WTC11 (cell line): ENCODE measurements at places on chromosomes 2 and 18. TPM values are rescaled to one million over a fixed set of nuclear protein-coding genes. Genes with fewer than 3 reads are reported as not detected.
A peak's percentile ranks its signal among the peaks of the same experiment; 100 is the strongest.

The MSTN gene
- total RNA-seq = not detected in 3 replicates

The LRP1B gene
- 0.14 to 0.52 TPM (median 0.44 TPM) in 3 replicates for total RNA-seq

The ZFP36L2 gene
- total RNA-seq = 50.4 to 63.4 TPM (median 61.6 TPM) in 3 replicates

The EVX2 gene
- total RNA-seq = 0.05 TPM in 1 of 3 replicates, not detected in the others

DNA sequence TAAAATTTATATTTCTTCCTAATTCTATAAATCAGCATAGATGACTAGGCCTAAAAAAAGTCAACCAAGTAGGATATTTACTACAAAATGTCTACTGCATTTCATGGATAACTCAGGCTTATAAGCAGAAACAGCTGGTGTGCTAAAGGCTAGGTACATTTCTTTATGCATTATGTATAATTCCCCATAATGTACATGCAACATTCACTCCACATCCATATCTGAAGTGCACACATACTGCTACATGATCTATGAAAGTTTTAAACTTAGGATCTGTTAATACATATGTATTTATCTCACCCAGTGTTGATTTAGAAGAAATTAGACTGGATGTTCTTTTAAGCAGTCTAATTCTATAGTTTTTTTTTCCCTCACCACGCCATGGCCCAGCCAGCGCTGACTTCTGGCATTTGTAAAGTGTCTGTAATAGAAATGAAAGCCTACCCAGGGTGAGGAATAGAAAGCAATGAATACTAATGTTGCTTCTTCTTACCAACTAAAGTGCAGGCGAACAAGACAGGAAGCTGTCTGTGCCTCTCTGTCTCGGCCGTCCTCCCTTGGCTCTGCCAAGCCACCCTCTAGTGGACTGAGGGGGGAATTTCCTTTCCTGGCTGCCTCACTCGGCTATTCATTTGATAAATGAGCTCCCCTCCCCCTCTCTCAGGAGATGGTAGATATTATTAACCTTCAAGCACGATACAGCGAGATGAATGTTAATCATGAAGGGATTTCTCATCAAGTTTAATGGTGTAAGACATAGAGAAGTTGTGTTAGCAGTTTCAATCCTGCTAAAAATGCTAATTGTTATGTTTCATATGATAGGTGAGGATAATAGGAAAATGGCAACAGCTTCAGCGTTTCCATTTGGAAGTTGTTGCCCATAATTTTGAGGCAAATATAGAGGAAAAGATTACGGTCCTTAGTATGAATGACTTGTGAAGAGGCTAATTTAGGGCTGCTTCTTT lies 384.5 kb downstream of the MTX2 start:
- DNase-seq = peak; percentile 74

- no peak for DNase-seq
These were observed 437.0 kb downstream of the PARD3B start for GRCh38 chr2:204982303-204982702.

- no peak for DNase-seq
These were observed 154.9 kb upstream of the KYNU start for GRCh38 chr2:142722569-142722968.

DNA sequence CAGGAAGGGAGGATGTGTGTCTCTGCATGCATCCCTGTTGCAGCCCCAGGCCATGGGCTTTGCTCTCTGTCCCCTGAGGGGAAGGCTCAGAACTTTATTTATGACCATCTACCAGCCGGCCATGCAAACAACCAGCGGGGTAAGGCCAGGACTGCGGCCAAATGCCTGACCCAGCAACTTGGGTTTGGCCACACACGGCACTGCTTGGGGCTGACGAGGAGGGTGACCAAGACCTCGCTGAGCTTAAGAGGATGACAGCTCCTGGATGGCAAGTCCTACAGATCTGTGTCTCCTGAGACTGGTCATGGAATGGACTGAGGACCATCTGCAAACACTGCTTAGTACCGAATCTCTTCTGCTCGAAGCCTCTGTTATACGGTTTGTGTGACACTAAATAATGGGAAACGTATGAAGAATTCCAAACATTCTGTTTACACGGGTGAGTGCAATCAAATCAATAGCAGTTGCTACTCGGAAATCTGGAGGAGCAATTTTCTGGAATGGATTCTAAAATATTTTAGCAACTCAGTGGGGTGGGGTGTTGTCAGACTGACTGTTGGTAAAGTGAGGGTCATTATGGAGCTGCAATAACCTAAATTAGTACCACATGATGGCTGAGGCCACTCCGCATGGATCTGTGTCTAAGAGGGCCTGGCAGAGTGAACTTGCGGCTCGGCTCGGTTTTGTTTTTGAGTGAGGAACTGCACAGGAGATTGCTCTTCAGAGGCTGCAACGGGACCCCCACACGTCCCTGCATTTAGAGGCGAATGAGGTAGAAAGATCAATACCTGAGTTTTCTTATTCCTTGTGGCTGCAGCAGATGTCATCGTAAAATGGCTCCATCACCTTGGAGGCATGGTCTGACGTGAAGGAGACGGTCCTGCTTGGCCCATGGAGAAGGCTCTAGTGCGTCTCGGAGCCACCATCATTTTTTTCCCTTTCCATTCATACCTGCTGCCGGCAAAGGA lies 26.6 kb downstream of the TMEM18 start:
- no peak for DNase-seq

DNA sequence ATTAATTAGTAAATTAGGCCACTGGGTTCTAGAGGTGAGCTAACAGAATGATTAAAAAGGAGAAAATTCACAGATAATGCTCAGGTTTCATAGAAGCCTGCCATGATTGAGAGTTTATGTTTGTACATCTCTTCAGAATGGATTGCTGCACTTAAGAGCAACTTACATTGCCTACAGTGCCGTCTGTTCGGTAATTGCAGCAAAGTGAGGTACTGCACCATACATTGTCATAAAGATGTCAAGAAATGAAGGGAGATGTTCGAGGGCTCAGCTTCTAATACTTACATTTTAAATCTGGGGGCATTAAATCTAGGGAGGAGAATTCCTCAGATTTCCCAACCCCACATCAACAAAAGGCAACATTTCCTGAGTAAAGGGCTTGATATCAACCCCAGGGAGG lies 976.2 kb upstream of the FANCL start:
- DNase-seq = no peak

GRCh38 chr2:223767341-223767740 lies 70.0 kb downstream of the AP1S3 start:
- DNase-seq = no peak

DNA sequence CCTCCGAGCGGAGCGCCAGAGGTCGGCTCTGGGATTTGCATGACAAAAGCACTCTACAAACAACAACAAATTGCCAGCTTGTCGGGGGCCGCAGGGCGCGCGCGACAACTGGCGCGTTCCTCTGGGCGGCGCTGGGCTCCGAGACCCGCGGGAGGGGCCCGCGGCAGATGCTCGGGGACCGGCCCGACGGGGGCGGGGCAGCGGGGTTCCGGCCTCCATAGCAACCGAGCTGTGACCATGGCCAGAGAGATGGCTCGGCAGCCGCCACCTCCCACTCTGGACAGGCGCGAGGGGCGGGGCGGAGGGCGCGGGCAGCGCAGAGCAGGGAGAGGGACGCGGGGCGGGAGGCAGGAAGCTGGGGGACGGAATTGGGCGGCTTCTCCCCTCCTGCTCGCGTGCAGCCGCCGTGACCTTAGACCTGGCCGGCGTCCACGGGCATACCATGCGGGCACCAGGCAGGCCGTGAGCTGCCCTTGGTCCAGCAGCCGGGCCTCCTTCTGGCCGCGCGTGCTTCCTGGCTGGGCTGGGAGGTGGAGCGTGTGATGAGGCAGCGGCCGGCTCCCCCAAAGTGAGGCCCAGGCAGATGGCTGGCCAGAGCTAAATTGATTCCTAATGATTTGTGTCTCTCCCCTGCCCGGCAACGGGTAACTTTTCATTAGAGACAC lies 171.5 kb downstream of the CELF4 start:
- peak; percentile 91 for DNase-seq

GRCh38 chr2:27587025-27587424 lies 4.2 kb downstream of the ZNF512 start:
- DNase-seq = no peak

DNA sequence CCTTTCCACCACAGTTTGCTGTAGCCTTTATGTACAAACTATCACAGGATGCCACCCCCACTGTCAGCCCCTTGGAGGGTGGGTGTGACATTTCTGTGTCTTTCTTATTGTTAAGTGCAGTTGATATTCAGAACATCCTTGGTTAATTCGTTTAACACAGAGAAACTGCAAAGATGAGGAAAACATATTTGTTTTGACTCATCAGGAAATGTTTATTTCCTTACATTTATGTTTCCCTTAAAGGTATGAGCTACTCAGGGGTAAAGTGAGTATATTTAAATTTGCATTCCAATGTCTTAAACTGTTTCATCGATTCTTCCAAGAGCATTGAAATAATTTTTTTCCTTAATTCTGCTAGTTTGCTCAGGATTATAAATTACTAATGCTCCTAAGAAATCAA lies 243.4 kb downstream of the RDH14 start:
- no peak for DNase-seq

- DNase-seq = no peak
These were observed 48.4 kb upstream of the NEMP2 start for GRCh38 chr2:190582736-190583506.

- DNase-seq = peak; percentile 79
These were observed 54.8 kb upstream of the KLHL29 start for GRCh38 chr2:23330214-23330613.

DNA sequence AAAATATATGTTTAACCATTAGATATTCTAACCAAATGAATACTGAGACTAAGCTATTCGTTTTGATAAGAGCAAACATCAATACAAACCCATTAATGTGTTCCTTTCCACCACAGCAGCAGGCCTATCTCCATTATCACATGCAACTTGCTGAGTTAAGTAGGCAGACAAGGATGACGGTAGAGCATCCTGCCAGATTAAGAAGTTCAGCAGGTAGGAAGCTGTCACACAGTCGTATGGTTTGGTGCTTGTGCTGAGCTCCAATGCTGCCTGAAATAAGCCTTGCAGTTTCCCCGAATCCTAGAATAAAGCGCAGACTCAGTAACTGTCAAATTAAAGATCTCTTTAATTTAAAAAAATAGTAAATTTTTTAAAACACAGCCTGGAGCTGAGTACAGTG lies 39.6 kb downstream of the THADA start:
- no peak for DNase-seq

GRCh38 chr2:134248913-134249312 lies 5.0 kb upstream of the MGAT5 start:
- no peak for DNase-seq

DNA sequence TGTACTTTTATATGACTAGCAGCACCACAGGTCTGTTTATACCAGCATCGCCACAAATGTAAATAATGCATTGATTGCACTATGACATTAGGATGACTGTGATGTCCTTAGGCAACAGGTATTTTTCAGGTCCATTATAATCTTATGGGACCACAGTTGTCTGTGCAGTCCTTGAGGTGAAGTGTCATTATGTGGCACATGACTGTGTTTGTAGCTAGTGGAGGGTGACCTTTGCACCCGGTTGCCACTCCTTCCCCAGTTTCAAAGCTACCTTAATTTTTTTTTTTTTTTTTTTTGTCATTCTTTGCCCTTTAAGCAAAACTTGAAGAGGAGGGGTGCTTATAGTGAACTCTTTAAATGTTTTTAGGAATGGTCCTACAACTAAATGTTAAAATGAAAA lies 386.4 kb downstream of the THSD7B start:
- DNase-seq = no peak

- no peak for DNase-seq
These were observed 89.9 kb downstream of the GLI2 start for GRCh38 chr2:120825370-120826259.

- DNase-seq = peak; percentile 52
These were observed 7.7 kb upstream of the AMMECR1L start for GRCh38 chr2:127893494-127893893.
